Omental fat pad (tissue), 4 donors: ENCODE measurements at places on chromosomes 7 and 10.

DNA sequence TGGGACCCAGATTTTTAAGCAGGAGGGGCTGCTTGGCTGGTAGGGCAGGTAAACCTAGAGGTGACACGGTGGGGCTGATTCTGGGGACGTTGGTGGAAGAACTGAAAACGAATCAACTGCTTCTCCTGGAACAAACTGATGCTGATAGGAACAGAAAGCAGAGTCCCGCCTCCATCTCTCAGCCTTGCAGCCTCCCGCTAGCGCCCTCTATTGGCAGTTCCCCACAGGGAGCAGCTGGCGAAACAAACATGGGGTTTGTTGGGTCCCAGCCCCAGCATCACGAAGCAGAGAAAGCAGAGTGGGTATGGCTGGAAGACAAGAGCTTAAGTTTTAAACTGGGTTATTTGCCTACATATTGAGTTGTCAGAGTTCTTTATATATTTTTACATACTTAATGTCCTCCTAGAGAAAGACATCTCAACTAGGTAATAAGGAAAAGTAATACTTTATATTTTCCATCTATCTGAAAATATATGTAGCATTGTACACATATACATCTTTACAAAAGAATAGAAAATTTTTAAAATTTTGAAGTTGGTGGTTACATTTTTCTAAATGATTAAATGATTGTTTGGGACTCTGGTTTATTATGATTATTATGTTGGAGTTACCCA, 42.3 kb upstream of the FOXI2 start:
- DNase-seq: no peak

- no peak for DNase-seq
Measured at GRCh38 chr10:17386616-17387075, 67.7 kb downstream of the ST8SIA6 start.

DNA sequence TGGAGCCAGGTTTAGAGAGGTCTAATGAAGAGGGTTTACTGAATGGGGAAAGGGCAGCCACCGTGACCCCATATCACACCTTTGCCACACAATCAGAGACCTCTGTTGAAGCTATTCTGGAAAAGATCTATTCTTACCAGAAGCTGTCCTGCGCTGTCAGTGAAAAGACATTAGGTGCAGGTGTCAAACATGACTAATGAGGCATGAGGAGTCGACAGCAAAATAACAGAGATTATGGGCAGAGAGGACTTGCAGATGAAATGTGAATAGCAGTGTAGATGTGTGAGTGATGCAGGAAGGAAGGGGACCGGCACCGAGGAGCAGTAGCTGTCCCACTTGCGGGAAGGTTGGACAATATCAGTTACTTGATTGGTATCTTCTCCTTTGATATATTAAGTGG, 627.7 kb upstream of the GALNT17 start:
- no peak for DNase-seq

- DNase-seq: no peak
Measured at GRCh38 chr10:1677307-1677939, 59.9 kb downstream of the ADARB2 start.

DNA sequence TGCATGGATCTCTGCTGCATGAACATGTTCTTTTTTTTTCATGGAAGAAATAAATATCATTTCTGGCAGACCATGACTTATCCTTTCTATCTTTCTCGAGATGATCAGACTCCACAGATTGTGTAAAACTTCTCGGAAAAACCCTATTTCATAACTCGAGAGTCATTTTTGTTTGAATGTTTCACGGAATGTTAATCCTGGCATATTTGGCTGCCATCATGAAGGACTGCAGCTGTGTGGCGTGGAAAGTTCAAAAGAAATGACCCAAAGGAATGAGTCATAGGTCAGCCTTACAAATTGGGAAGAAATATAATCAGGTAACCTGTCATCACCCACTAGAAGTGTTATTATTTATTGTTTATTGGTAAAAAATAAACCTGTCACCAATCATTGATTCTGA, 566.8 kb downstream of the SDK1 start:
- peak; percentile 37 for DNase-seq

DNA sequence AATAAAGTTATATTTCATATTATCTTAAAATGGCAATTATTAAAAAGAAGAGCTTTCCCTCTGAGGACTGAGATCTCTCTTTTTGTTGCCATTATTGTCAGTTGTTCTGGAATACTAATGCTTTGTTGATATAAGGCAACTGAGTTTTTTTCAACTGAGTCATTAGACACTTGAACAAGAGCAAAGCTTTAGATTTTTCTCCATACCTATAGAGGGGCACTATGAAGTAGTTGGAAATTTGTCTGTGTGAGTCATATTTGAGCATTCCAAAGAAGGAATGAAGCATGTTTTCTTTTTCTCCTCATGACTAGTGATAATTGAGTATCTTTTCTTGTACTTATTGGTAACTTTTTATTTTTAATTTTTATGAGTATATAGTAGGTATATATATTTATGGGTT, 24.5 kb downstream of the RPA3 start:
- DNase-seq: no peak

- DNase-seq: no peak
Measured at GRCh38 chr7:47464266-47464665, 117.6 kb downstream of the TNS3 start.

GRCh38 chr7:27147199-27148030, at the start of gene HOXA6:
TSS of gene HOXA6 (minus strand) at chr7:27147774. CDS start at chr7:27147749, 25 bp downstream.
- peak; percentile 63 for DNase-seq

GRCh38 chr10:122664501-122664900, 35.1 kb downstream of the C10orf120 start:
- no peak for DNase-seq

GRCh38 chr7:137441451-137441850, 97.9 kb upstream of the PTN start:
- DNase-seq: no peak

GRCh38 chr7:98324782-98325181, 43.3 kb downstream of the BRI3 start:
- DNase-seq: no peak

DNA sequence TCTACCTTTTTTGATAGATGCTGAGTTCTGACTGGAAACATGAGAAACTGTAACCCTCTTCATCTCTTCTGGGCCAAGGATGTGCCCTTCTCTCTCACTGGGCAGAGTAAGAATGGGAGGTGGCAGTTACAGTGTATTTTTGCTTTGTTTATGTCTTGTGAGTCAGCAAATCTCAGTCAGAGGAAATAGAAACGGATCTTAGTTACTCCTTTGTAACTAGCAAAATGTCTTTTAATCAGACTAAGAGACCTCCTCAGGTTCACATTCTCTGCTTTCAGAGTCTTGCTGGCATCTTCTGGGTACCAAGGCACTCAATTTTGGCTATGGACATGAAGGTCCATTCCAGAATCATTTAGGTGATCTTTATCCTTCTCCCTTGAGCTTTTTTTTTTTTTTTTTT, 70.9 kb downstream of the HHEX start:
- DNase-seq: no peak

GRCh38 chr10:34200355-34200901, 614.7 kb downstream of the PARD3 start:
- no peak for DNase-seq

- no peak for DNase-seq
Measured at GRCh38 chr10:6473901-6474370, 106.1 kb downstream of the PRKCQ start.

- no peak for DNase-seq
Measured at GRCh38 chr10:22942437-22942836, 14.6 kb downstream of the ARMC3 start.

DNA sequence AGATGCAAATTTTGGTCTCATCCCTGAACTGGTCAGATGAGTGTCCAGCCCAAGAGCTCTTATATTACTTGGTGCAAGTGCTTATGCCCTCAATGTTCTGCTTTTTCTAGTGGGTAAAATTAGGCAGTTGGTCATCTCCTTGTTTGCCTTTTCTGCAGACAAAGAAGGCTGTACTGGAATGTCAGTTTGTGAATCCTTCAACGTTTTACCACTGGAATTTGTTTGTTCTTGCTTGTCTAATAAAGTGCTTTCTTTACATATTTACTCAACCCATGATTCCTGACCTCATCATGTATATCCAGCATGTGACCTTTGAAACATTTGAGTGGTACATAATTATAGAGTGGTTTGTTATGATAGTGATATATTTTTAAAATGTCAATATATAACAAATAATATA, 232.2 kb upstream of the TEX47 start:
- no peak for DNase-seq

- DNase-seq: no peak
Measured at GRCh38 chr7:19558527-19558926, 150.3 kb downstream of the POLR1F start.

DNA sequence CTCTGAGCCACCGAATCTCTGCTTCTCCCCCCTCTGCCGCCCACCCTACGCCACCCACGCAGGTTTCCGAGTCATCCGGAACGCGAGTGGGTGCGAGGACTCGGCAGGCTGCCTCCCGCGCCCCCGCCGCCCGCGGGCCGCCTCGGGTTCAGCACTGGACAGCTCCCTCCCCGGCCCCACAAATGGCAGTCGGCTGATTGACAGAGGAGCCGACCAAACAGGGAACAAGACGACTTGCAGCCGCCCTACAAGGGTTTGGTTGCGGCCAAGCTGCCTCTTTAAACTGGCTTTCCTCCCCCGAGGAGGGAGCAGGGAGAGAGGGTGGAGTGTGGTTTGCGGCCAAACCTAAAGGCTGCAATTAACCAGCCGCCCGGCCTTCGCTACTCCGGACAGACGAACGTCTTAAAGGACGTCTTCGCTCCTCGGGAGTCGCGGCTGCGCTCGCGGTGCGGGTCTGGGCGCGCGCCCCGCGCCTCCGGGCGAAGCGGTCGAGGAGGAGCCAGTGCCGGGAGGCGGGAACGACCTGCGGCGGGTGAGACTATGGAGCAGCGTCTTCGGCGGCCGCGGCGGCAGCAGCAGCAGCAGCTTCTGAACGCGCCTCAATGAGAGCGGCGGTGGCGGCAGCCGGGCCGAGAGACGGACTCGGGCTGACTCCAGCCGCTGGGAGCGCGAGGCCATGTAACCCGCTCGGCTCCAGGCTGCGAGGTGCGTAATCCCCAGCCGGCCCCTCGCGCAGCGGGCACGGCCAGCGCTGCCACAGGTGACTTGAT, at the start of gene GPR158:
GPR158 (plus strand) TSS at position 541 of the 770 bp plus-strand sequence. CDS start 420 bp downstream, outside the sequence.
- peak; percentile 65 for DNase-seq

GRCh38 chr7:6691609-6692106, 15.1 kb downstream of the ZNF12 start:
- DNase-seq: no peak

GRCh38 chr10:79254333-79255006, 92.8 kb upstream of the PPIF start:
- no peak for DNase-seq

- no peak for DNase-seq
Measured at GRCh38 chr10:96949039-96949683, 117.1 kb downstream of the LCOR start.

DNA sequence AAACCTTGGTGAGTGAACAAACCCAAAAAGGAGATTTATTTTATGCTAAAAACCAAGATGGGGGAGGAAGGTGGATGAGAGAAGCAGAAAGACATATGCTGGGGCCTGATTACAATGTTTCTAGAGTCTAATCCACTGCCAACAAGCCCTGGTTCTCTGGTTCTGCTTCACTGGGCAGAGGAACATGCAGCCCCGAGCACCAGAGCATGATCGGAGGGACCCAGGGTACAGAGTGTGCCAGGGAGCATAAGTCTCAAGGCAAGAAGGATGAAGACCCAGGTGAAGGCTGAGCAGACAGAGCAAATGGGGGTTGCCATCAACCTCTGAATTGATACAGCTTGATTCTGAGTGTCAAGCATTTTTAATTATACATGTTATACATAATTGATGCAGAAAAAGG, 30.7 kb downstream of the SLC16A12 start:
- DNase-seq: no peak

DNA sequence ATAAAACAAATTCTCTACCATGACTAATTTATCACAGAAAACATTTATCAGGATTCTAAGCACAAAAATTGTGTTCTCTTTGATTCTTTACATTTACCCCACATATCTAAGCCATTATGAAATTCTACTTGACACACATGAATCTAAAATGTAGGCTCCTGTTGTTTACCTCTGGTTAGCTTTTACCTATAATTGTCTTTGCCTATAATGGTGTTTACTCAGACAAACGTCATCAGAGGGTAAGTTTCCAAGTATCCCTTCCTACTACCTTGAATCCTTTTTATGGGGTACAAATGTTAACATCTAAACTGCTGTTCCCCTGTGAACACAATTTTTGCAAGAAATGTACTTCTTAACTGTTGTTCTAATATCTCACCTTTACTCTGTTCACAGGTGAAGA, 63.5 kb downstream of the MINDY3 start:
- no peak for DNase-seq

GRCh38 chr7:157996359-157997079, 591.1 kb downstream of the PTPRN2 start:
- DNase-seq: no peak
